Upper lobe of right lung (tissue), 1 donor: ENCODE measurements at places on chromosomes 2 and 18. TPM values are rescaled to one million over a fixed set of nuclear protein-coding genes. Genes with fewer than 3 reads are reported as not detected.

CFC1 gene
- 0.38 TPM for total RNA-seq

RAB6C gene
- not detected for total RNA-seq

PCARE gene
- 0.55 TPM for total RNA-seq

HOXD1 gene
- total RNA-seq = 4.1 TPM

DNA sequence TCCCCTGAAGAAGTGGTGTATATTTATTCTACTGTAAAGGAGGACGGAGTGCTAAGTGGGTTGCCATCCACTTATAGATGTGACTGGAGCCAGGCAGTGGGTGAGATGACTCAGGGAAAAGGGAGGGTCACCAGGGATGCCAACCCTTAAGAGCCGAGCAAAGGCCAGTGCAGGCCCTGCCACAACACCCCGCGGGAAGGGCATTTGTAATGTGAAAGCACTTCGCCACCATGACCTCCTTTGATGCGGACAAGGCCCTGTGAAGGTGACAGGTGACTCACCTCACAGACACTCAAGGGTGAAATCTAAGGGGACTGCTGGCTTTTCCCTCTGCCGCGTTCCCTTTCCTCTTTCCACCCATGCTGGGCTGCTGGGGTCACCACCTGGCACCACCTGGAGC, 50.2 kb upstream of the MRPL33 start:
- H3K27ac ChIP-seq = no peak overlapping the region
- no peak overlapping the region for H3K4me3 ChIP-seq
- peaks cover 22% of the 10 kb centered on the region for H3K4me1 ChIP-seq
- H3K36me3 ChIP-seq = no peaks in the 10 kb centered on the region
- no peak for DNase-seq

GRCh38 chr2:191148281-191148680, 2.5 kb downstream of the STAT4 start:
- H3K4me1 ChIP-seq = no peaks in the 10 kb centered on the region
- no peak overlapping the region for H3K27ac ChIP-seq
- H3K27me3 ChIP-seq = no peaks in the 10 kb centered on the region
- H3K36me3 ChIP-seq = no peaks in the 10 kb centered on the region

GRCh38 chr2:64540615-64541014, 16.5 kb downstream of the AFTPH start:
- no peaks in the 10 kb centered on the region for H3K36me3 ChIP-seq
- H3K27me3 ChIP-seq = no peaks in the 10 kb centered on the region
- no peak overlapping the region for H3K4me3 ChIP-seq

- no peaks in the 10 kb centered on the region for H3K36me3 ChIP-seq
- H3K27ac ChIP-seq = no peak overlapping the region
- no peaks in the 10 kb centered on the region for H3K27me3 ChIP-seq
Measured at GRCh38 chr2:170905864-170906263, 23.2 kb upstream of the GORASP2 start.

- no peaks in the 10 kb centered on the region for H3K27me3 ChIP-seq
- no peak for DNase-seq
- H3K27ac ChIP-seq = no peak overlapping the region
- H3K4me1 ChIP-seq = no peaks in the 10 kb centered on the region
- H3K4me3 ChIP-seq = no peak overlapping the region
- no peaks in the 10 kb centered on the region for H3K36me3 ChIP-seq
Measured at GRCh38 chr2:101546376-101547058, 71.6 kb upstream of the RFX8 start.
